ENCODE measurements at places on chromosomes 1 and 21. TPM values are rescaled to one million over a fixed set of nuclear protein-coding genes. Genes with fewer than 3 reads are reported as not detected.

The CR2 gene
- not detected for total RNA-seq

GRCh38 chr1:100151679-100152078, 18.7 kb downstream of the TRMT13 start:
- peaks cover 5% of the 10 kb centered on the region for H3K36me3 ChIP-seq
- no peak overlapping the region for H3K4me3 ChIP-seq
- no peak overlapping the region for H3K27ac ChIP-seq
- no peak for DNase-seq

The NPHS2 gene
- not detected for total RNA-seq

- peaks cover 6% of the 10 kb centered on the region for H3K4me1 ChIP-seq
- no peak overlapping the region for H3K27ac ChIP-seq
- H3K36me3 ChIP-seq, result no peaks in the 10 kb centered on the region
- DNase-seq, result no peak
- H3K27me3 ChIP-seq, result peaks cover 13% of the 10 kb centered on the region
Observed at GRCh38 chr1:43334453-43335205, 3.0 kb upstream of the MPL start.

- no peak overlapping the region for H3K27ac ChIP-seq
- H3K27me3 ChIP-seq, result no peaks in the 10 kb centered on the region
- H3K4me3 ChIP-seq, result no peak overlapping the region
- 0 out of 2 replicates have a peak, but pooled peaks cover 2% of the 10 kb centered on the region for H3K36me3 ChIP-seq
- H3K4me1 ChIP-seq, result peaks cover 6% of the 10 kb centered on the region
Observed at GRCh38 chr1:85413169-85413568, 51.8 kb downstream of the DDAH1 start.

DNA sequence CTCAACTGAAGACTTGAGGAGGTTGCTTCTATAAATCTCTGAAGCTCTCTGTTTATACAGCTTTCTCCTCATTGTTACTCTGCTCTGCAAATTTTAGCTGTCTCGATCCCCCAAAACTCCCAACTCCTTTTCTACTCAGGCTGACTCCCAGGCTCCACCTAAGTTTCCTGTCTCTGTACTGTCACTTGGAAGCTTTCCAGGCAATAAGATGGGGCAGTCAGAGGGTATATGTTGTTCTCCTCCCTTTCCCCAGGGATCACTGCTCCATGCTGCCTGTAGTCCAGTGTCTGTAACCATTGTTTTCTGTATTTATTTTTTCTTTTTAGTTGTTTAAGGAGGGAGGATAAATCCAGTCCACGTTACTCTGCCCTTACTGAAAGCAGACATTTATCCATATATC, 13.4 kb downstream of the TSNAX start:
- peaks cover 23% of the 10 kb centered on the region for H3K36me3 ChIP-seq
- no peaks in the 10 kb centered on the region for H3K4me1 ChIP-seq
- H3K27me3 ChIP-seq, result no peaks in the 10 kb centered on the region
- DNase-seq, result no peak
- H3K4me3 ChIP-seq, result no peak overlapping the region
- no peak overlapping the region for H3K27ac ChIP-seq

- no peaks in the 10 kb centered on the region for H3K36me3 ChIP-seq
- H3K4me3 ChIP-seq, result no peak overlapping the region
- peaks cover 6% of the 10 kb centered on the region for H3K4me1 ChIP-seq
- no peaks in the 10 kb centered on the region for H3K27me3 ChIP-seq
- H3K27ac ChIP-seq, result no peak overlapping the region
Observed at GRCh38 chr1:228975238-228975907, 240.1 kb downstream of the RHOU start.

- peaks cover 10% of the 10 kb centered on the region for H3K36me3 ChIP-seq
- H3K4me3 ChIP-seq, result no peak overlapping the region
- H3K27me3 ChIP-seq, result no peaks in the 10 kb centered on the region
- no peak for DNase-seq
Observed at GRCh38 chr1:9164919-9165318, 36.0 kb upstream of the GPR157 start.

GRCh38 chr1:167416506-167416905, 101.8 kb downstream of the CD247 start:
- H3K36me3 ChIP-seq, result peaks cover 13% of the 10 kb centered on the region
- no peak overlapping the region for H3K4me3 ChIP-seq
- H3K27ac ChIP-seq, result no peak overlapping the region
- H3K4me1 ChIP-seq, result no peaks in the 10 kb centered on the region

The PLD5 gene
- not detected for total RNA-seq

DNA sequence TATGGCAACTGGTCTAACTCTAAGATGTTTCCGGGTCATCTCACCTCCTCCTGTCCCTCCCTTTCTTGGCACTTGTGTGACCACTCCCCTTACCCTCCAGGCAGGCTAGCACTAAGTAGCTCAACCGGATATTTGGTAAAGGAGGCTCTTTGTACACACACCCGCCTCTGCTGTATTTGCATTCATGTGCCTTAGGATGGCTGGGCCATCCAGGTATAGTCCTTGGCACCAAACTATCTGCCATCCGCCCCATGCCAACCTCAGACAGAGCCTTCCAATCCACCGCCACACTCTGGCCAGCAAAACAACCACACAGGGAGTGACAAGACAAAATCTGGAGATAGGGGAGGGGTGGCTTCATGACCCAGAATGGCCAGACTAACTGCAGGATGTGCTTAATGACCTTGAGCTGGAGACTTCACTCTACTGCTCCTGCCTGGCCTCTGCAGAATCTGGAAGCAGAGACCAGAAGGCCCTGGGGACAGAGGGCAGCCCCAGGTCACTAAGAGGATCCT, 59.5 kb downstream of the CDK18 start:
- no peak for DNase-seq
- no peaks in the 10 kb centered on the region for H3K36me3 ChIP-seq
- no peak overlapping the region for H3K4me3 ChIP-seq
- peaks cover 49% of the 10 kb centered on the region for H3K27me3 ChIP-seq
- H3K27ac ChIP-seq, result no peak overlapping the region
